ENCODE measurements at places on chromosomes 12 and 14.

GRCh38 chr14:64423987-64424386 is 35.8 kb downstream of the MTHFD1 start:
- DNase-seq = no peak

DNA sequence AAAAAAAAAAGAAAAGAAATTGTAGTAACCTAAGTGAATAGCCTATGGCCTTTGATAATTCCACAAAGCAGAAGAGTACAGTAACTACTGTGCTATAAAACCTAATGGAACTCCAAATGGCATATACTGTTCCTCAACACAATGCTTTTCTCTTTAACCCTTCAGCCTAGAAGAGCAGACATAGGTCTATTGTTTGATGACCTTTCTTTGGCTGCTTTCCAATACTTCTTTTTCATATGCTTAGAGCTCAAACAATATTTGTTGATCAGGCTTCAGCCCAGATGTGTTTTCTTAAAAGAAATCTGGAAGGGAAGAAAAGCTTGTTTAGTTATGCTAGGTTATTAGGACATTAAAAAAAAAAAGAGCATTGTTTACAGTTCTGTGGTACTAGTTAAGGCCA is 116.4 kb downstream of the NTN4 start:
- DNase-seq = no peak

GRCh38 chr14:93967637-93968250 is 8.6 kb downstream of the ASB2 start:
- no peak for DNase-seq

DNA sequence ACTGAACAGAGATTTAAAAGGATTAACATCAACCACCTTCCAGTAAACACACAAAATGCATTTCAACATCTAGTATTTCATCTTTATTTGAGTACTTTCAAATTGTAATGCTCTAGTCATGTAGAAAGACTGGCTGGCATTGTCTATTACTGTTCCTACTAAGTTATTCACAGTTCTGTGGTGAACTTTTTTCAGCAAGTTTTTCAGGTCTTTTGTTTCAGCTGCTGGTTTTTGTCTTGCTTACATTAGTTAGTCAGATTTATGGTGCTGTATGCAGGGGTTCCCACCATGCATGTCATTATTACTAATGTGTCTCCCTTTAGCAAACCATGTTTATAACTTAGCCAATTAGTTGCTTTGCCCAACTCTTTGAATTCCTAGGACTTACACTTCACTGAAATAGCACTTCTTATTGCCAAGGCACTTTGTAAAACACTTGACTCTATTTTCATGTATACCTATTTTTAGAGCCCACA is 253.4 kb upstream of the KITLG start:
- no peak for DNase-seq

- DNase-seq = no peak
Observed at GRCh38 chr14:101399737-101400517, 161.4 kb upstream of the DIO3 start.

GRCh38 chr12:82954064-82954463 is 267.4 kb downstream of the TMTC2 start:
- DNase-seq = no peak

GRCh38 chr12:2264651-2265232 is 212.0 kb downstream of the CACNA1C start:
- no peak for DNase-seq

DNA sequence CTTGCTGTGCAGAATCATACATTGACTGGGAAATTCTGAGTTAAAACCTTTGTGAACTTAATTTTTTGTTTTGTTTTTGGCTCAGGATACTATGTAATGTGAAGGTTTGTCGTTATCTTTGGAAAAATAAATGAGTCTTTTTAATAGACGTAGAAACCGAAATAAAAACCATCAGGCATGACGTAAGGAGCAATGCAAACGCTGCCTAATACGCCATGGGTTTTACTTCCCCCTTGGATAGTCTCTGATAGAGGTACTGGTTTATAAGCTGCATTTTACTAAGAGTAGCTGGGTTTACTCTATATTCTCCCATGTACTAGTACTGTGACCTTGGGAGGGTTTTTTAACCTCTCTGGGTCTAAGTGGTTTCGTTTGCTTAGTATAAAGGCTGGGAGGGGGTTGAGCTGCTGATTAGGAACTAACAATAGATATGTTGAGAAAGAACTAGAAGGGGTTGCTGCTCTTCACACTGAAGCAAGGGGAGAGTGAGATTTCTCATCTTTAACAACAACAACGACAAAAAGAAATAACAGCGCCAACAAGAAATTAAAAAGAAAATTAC is 66.8 kb upstream of the SLCO1C1 start:
- no peak for DNase-seq

- no peak for DNase-seq
Observed at GRCh38 chr14:82595466-82595865, 1061.8 kb upstream of the SEL1L start.

DNA sequence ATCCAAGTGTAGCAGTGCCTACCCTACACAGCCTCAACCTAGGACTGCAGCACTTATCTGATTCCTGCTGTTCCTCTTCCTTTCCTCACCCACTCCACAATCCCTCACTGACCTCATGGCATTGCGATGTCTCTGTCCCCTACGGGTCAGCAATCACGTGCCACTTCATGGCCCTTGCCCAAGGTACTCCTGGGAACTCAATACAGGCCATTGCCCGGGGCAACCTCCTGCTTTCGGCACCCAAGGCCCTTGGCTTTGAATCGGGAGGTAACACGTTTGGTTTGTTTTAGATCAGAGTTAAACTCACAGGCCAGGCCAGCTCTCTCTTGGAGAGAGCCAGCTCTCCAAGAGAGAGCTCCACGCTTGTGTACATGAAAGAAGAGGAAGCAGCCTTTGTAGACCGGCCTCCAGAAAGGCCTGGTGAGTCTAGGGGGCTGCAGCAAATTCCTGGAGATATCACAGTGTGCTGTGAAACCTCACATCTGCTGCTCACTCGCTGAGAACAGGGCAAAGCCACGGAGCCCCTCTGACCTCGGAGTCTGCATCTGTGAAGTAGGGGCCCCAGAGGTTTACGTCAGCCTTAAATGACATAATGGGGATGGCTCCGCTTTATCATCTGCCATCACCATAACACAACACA is 12.2 kb downstream of the CLMN start:
- DNase-seq = no peak

DNA sequence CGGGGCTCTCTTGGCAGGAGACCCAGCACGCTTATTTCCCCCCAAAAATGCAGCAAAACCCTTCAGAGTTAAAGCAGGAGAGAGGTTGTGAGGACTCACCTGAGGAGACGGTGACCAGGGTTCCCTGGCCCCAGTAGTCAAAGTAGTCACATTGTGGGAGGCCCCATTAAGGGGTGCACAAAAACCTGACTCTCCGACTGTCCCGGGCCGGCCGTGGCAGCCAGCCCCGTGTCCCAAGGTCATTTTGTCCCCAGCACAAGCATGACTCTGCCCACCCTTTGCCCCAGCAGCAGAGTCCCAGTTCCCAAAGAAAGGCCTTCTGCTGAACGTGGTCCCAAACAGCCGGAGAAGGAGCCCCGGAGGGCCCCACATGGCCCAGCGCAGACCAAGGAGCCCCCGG is 337.7 kb downstream of the TMEM121 start:
- DNase-seq = no peak

DNA sequence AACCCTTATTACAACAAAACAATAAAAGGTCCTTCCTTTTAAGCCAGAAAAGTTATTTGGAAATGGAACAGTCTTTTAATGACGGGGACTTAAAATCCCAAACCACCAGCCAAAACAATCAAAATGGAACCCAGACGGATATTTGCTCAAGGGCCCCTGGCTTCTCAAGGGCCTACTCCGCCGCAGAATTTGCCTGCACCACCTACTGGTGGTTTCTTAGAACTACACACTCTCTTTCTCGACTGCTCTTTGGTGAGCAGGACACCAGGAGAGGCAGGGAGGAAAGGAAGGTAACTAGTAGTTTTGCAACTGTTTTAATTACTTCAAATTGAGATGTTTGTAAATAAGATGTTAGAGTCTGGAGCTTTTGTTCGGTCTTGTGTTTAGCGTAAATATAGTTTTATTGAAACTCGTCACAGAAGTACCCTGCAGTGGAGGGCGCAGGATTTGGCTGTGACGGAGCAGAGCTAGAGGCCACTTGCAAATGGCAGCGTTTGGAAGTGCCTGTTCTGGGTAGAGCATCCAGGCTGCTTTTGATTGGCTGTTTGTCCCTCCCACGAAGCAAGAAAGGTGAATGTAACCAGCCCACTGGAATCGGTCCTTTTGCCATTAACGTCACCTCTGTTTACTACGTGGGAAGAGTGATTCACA is 238.5 kb downstream of the CACNA1C start:
- DNase-seq = no peak

DNA sequence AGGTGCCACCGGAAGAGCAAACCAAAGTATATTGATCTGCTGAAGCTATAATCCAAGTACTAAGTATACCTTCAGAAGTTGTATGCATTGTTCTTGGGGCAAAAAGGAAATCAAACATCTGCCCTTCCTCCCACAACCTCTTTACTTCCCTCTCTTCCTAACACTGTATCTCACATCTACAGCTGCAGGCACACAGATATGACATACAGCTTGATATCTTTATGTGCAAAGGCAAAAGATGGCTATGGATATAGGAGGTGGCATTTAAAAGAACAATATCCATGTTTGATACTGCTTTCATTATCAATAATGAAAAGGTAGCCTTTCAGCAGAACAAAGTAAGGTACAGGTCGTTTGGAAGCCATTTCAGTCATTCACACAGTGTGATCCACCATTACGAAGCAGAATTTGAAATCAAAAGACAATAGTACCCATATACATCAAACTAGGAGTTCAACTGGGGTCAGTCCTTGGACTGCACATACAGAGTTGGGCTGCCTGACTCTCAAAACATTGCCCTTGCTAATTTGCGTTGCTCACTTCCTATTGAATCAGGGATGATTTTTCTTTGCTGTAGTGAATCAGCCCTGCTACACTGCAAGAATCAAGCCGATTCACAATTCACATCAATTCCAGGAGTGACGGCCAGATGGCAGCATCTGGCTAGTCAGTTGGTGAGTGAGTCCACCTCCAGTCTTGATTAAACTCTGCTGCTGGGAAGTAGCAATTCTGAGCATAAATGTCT is 8.9 kb downstream of the ANG start:
- DNase-seq = peak; percentile 6

DNA sequence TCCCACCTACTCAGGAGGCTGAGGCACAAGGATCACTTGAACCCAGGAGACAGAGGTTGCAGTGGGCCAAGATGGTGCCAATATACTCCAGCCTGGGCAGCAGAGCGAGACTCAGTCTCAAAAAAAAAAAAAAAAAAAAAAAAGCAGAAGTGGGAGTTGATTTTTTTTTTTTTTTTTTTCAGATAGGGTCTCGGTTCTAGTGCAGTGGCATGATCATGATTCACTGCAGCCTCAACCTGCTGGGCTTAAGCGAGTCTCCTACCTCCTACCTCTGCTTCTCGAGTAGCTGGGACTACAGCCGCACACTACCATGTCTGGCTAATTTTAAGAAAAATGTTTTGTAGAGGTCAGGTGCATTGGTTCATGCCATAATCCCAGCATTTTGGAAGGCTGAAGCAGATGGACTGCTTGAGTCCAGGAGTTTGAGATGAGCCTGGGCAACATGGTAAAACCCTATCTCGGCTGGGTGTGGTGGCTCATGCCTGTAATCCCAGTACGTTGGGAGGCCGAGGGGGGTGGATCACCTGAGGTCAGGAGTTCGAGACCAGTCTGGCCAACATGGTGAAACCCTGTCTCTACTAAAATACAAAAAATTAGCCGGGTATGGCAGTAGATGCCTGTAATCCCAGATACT is 16.3 kb upstream of the HSP90AA1 start:
- DNase-seq = no peak

GRCh38 chr12:124337622-124338021 is 42.7 kb downstream of the RFLNA start:
- DNase-seq = no peak

DNA sequence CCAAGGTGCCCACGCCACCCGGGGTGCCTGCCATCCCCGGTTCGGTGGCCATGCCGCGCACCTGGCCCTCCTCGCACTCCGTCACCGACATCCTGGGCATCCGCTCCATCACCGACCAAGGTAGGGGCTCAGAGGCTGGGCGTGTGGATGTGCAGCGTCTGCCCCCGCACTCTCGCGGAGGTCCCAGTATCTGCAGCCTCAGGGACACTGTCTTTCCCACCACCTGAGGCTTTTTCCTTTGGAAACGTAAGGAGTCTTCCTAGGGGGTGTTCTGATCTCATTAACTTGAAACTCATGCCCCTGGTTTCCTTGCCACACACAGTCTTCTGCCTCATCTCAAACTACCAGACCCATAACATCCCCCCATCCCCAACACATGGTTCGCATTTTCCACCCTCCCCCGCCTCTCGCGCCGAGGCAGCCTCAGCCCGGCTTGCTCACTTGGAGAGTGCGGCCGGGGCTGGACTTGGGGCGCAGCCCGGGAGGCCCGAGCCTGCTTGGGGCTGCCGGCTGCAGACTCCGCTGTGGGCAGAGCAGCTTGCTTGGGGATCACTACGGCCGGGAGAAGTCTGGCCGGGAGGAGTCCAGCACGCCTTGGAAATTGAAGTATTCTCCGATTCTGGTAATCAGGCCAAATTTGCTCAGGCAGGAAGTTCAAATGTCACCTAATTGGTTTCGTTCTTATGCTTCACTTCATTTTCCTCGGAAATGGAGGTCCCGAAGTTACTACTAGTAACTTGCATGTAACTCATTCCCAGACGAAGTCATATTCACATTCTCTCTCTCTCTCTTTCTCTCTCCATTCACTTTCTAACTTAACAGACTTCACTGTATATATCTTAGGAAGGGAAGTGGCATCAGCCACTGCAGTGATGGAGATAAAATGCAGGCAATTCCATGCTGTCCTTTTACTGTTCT is 2.0 kb downstream of the PAX9 start:
- no peak for DNase-seq

Measured in NCI-H446 treated with DMSO at 0.1 percent for 48 hours (cell line).